ENCODE measurements at places on chromosomes 6 and 20.

DNA sequence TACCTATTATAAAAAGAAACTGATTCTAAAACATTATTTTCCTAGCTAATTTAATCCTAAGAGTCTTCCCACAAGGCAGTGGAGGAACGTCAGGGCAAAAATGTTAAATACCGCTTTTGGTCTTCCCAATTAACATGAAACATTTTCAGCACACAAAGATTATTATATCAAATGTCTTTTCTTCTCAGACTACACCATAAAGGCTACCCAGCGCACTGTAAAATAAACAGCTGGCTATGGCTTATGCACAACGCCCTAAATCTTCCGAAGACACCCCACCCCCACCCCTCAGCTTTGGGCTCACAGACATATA is 1.0 kb downstream of the NUDT3 start:
- H3K4me1 ChIP-seq: peaks cover 32% of the 10 kb centered on the region
- peak overlapping the region; percentile 82 for H3K4me3 ChIP-seq
- H3K27me3 ChIP-seq: no peaks in the 10 kb centered on the region
- no peaks in the 10 kb centered on the region for H3K36me3 ChIP-seq

- H3K27ac ChIP-seq: no peak overlapping the region
- no peaks in the 10 kb centered on the region for H3K27me3 ChIP-seq
- no peak overlapping the region for H3K4me3 ChIP-seq
- peaks cover 97% of the 10 kb centered on the region for H3K36me3 ChIP-seq
- H3K4me1 ChIP-seq: peaks cover 13% of the 10 kb centered on the region
Observed at GRCh38 chr6:161111261-161111660, 119.7 kb downstream of the MAP3K4 start.

- no peaks in the 10 kb centered on the region for H3K27me3 ChIP-seq
- H3K27ac ChIP-seq: peak overlapping the region; percentile 33
- H3K4me3 ChIP-seq: no peak overlapping the region
- H3K4me1 ChIP-seq: peaks cover 83% of the 10 kb centered on the region
- peaks cover 19% of the 10 kb centered on the region for H3K36me3 ChIP-seq
- DNase-seq: no peak
Observed at GRCh38 chr20:25039697-25040437, 18.1 kb downstream of the ACSS1 start.

DNA sequence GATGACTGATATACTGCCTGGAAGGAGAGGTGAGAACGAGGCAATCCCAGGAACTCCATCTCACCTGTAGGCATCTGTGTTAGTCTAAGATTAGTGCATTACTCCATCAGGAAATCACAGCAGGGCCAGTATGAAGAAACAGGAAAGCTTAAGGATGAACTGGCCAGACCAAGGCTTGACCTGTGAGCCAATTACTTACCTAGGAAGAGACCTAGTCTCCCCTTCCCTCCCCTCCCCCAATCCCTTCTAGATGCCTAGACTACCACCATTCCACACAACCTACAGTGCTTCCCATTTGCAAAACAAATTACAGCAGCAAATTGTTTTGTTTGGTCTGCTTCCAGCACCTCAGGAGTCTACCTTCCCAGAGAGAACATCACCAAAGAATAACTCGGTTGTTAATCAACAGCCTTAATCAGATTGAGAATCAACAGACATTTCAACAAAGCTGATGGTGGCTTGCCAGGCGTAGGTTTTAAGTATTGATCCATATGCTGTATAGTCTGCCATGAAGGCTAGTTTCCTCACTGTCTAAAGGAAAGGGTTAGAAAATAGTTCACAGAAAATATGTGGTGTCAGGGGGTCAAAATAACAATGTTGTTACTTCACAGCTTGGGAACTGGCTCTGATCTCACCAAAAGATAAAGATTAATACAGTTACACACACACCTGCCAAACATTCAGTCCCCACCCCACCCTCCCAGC is 10.1 kb downstream of the PKHD1 start:
- no peaks in the 10 kb centered on the region for H3K4me1 ChIP-seq
- no peak overlapping the region for H3K27ac ChIP-seq
- no peak overlapping the region for H3K4me3 ChIP-seq

- H3K36me3 ChIP-seq: peaks cover 8% of the 10 kb centered on the region
- peaks cover 10% of the 10 kb centered on the region for H3K4me1 ChIP-seq
- no peak overlapping the region for H3K4me3 ChIP-seq
- no peak overlapping the region for H3K27ac ChIP-seq
- H3K27me3 ChIP-seq: no peaks in the 10 kb centered on the region
- DNase-seq: no peak
Observed at GRCh38 chr20:35301426-35301825, 9.2 kb upstream of the FAM83C start.

GRCh38 chr20:24149881-24150307 is 161.3 kb upstream of the GGTLC1 start:
- no peaks in the 10 kb centered on the region for H3K27me3 ChIP-seq
- H3K36me3 ChIP-seq: no peaks in the 10 kb centered on the region
- no peaks in the 10 kb centered on the region for H3K4me1 ChIP-seq
- no peak overlapping the region for H3K27ac ChIP-seq

DNA sequence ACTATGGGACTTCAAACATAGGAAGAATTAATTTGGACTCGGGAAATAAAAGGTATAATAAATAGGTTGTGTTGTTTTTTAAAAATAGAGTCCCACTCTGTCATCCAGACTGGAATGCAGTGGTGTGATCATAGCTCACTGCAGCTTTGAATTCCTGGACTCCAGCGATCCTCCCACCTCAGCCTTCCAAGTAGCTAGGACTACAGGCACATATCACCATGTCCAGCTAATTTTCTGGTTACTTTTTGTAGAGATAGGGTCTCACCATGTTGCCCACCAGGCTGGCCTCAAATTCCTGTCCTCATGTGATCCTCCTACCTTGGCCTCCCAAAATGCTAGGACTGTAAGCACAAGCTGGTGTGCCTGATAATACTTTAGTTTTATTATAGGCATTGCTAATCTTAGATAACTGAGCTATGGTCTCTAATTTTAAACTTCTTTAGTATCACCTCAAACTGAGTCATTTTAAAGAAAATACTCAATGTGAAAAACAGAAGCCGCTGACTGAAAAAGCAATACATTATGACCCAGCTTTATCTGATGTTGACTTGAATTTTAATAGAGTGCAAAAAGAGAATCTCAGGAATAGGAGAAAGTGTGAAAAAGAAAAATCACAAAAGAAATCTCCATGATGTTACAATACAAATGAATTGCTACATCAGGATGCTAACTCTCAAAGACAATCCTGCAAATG is 251.0 kb downstream of the RNGTT start:
- H3K4me3 ChIP-seq: no peak overlapping the region
- H3K4me1 ChIP-seq: no peaks in the 10 kb centered on the region
- H3K36me3 ChIP-seq: peaks cover 3% of the 10 kb centered on the region
